ENCODE measurements at places on chromosomes 6 and 20.
A peak's percentile ranks its signal among the peaks of the same experiment; 100 is the strongest.

GRCh38 chr6:87391334-87391733, 16.4 kb upstream of the CFAP206 start:
- DNase-seq, result peak; percentile 23

DNA sequence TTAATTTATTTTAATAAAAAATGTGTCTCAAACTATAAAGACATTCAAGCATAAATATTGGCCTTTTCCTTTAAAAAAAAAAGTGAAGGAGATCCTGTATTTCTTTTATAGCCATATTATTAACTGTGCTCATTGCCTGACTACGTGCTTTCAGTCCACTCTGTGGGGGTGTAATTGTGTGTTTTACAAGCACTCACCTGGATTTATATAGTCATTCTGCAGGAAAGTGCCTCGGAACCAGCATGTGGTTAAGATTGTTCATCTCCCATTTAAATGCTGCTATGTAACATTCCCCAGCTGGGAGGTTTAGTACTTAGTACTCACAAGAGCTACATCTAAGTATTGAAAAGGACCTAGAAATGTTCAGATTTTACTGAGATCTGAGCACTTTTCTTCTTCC, 47.9 kb upstream of the SLC22A16 start:
- no peak for DNase-seq

- DNase-seq, result no peak
Measured at GRCh38 chr20:5710551-5710950, 39.6 kb upstream of the SHLD1 start.

GRCh38 chr6:88209301-88209700, 43.2 kb upstream of the CNR1 start:
- DNase-seq, result no peak

GRCh38 chr6:134397676-134398075, 79.8 kb upstream of the SGK1 start:
- DNase-seq, result no peak

DNA sequence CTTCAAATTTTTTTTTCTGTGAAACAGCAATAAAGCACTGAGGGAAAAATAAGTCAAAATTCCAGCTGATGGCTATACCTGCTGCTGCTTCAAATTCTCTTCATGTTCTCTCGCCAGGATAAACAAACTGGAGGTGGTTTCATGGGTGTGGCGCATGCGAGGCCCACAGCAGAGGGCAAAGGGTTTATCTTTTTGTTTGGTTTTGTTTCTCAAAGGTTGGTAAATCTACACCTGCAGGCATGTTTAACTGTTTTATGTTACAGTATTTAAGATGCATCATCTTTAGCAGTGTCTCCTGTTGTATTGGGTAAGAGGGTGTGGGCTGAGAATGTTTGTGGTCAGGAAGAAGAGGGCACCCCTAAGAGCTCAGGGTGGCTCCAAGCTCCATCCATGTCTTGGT, 342.2 kb downstream of the CDH26 start:
- DNase-seq, result no peak

GRCh38 chr6:98514073-98514720, 320.2 kb upstream of the POU3F2 start:
- DNase-seq, result no peak

- no peak for DNase-seq
Measured at GRCh38 chr6:24872779-24873178, 63.0 kb downstream of the RIPOR2 start.
